Renal pelvis (tissue), 12 donors: ENCODE measurements at places on chromosomes 3 and 15. TPM values are rescaled to one million over a fixed set of nuclear protein-coding genes. Genes with fewer than 3 reads are reported as not detected.

GRCh38 chr3:156688632-156689452 is 14.5 kb downstream of the TIPARP start:
- no peak for DNase-seq

DNA sequence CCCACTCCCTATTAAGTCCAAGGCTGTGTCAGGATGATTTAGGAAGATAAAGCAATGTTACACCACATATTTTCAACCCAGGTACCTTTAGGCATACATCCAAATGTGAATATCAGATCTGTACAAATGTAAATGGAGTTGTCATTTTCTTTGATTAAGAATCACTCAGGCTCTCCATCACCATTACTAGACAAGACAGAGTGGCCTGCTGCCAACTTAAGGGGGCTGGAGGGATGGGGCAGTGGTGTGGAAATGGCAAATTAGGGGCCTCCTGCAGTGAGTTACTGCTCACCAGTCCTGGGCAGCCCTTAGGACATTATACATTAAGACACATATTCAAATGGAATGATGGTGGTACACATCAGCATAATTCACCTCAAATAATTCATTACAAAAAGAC is 211.0 kb downstream of the TNIK start:
- no peak for DNase-seq

- DNase-seq: no peak
Measured at GRCh38 chr15:70301396-70301795, 203.7 kb upstream of the TLE3 start.

- no peak for DNase-seq
Measured at GRCh38 chr3:139670196-139670595, 7.6 kb downstream of the NMNAT3 start.

DNA sequence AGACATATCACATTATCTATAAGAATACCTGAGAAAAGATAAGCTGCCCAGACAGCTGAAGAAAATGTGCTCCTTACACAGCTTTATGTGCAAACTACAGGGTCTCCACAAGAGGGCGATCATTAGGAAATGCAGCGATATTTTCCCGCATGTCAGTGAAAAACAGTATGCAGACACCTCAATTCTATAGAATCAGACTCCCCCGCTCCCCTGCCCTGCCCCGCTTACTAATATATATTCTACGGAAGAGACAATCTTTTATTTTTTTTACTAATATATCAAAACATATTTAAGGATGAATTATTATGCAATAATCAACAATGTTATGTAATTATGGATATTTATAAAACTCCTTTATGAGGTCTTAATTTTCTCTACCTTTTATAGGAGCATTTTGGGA is 681.3 kb downstream of the ROBO1 start:
- peak; percentile 57 for DNase-seq

DNA sequence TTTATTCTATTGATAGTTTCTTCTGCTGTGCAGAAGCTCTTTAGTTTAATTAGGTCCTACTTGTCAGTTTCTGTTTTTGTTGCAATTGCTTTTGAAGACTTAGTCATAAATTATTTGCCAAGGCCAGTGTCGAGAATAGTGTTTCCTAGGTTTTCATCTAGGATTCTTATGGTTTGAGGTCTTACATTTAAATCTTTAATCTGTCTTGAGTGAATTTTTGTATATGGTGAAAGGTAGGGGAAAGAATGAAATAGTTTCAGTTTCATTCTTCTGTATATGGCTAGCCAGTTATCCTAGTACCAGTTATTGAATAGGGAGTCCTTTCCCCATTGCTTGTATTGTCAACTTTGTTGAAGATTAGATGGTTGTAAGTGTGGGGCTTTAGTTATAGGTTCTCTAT is 10.6 kb upstream of the GCSAM start:
- no peak for DNase-seq

MCF2L2 gene
- polyA plus RNA-seq: 0.56 TPM

- DNase-seq: no peak
Measured at GRCh38 chr15:75067123-75067830, 43.9 kb downstream of the PPCDC start.

DNA sequence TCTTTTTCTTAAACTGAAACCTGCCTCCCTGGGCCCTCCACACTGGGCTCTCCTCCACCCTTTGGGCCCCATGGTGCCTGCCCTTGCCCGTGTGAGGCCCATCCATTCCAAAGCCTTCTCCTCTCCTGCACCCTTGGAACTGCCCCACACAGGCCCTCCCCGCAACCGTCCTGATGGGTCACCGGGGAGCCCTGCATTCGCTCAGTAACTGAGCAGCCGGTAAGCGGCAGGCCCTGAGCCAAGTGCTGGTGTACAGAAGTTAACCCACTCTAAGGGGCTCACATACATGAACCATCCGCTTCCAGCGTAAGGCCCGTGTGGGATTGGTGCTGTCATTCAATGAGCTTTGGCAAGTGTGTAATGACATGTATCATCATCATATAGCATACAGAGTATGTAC is 5.4 kb upstream of the LRRC15 start:
- no peak for DNase-seq

GOLGA8G gene
- polyA plus RNA-seq: 0.22 TPM

- DNase-seq: no peak
Measured at GRCh38 chr3:112498914-112499711, at the start of gene BTLA. TSS of gene BTLA (minus strand) at chr3:112499472. CDS start at chr3:112499358, 114 bp downstream.

SLC9C1 gene
- polyA plus RNA-seq: 0.48 TPM

SRGAP3 gene
- 15.3 TPM for polyA plus RNA-seq

GRCh38 chr3:185954366-185954723 is 16.5 kb upstream of the TRA2B start:
- no peak for DNase-seq

DNA sequence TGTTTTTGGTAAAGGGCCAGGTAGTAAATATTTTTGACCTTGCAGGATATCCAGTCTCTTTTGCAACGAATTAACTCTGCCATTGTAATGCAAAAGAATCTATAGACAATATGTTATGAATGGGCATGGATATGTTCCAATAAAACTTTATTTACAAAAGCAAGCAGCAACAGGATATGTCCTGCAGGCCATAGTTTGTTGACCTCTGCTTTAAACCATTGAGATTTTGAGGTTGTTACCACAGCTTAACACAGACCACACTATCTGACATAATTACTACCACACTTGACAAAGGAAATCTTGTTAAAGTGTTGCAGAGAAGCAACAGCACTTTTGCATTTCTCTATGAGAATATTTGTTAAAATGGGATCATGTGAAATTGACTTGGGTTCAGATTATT is 349.3 kb downstream of the ERC2 start:
- DNase-seq: no peak

UBAP1L gene
- 9.8 TPM for polyA plus RNA-seq

XCR1 gene
- polyA plus RNA-seq: 0.14 TPM

- DNase-seq: no peak
Measured at GRCh38 chr3:157102098-157102497, 57.8 kb downstream of the CCNL1 start.

DNA sequence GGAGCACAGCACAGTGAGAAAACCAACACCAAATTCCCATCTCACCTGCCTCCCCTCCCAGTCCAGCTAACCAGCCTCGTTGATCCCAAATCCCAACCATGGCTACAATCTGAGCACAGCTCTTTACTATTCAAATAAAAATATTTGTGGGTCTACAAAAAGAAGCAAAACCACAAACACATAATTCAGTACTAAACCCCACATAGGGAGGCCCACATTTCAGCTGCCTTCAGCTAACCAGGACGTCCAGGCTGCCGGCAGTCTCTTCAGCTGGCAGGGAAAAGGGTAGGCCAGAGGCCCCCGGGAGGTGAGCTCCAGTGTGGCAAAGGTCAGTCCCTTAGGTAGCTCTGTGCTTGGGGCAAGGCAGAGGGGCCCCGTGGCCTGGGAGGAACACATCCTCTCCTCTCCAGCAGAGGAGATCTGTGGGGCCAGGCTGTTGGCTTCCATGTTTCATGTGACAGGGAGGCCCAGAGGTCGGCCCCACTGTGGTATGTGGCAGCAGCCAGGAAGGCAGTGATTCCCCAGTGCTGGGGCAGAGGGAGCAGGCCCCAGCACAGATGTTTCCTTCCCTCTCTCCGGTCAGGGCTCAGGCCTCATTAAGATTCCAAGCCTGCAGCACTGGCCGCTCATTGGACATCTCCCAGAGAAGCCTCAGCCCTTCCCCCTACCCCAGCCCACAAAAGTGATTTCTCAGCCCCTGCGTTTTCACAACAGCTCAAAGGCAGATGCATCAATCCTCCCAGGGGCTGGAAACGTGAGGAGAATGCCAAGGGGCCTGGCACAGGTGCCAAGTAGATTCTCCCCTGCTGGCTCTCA is 381.4 kb downstream of the NTRK3 start:
- DNase-seq: peak; percentile 17

DNA sequence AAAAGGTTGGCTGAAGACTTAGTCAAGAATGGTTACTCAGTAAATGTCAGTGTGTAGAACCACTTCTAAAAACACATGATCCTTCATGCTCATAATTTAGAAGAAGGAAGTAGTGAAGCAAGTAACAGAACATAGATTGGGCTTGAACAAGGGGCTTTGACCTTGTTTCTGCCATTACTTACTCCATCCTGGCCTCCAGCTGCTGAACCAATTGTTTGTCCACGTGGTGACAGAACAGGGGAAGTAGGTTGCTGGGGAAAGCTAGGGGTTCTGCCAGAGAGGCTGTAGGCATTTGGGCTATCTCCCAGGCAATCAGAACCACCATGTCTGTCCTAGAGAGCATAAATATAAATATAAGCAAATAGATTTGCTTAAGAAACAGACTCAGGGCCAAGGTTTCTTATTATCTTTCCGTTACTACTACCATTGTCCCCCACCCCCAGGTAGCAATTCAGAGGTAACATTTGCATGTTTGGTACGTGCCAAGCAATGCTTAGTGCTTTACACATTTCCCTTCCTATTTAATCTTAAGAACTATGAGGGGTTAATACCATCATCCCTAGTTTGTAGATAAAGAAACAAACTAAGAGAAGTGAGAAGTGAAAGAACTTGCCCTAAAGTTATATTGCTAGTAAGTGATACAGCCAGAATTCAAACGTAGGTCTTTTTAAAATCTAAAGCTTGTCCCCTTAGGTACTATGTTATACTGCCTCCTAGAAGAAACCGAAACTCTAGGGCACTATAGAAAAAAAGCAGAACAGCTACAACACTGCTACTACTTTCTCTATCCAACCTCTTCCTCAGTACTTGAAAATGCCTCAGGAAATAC is 3.0 kb upstream of the SPG11 start:
- no peak for DNase-seq

DNA sequence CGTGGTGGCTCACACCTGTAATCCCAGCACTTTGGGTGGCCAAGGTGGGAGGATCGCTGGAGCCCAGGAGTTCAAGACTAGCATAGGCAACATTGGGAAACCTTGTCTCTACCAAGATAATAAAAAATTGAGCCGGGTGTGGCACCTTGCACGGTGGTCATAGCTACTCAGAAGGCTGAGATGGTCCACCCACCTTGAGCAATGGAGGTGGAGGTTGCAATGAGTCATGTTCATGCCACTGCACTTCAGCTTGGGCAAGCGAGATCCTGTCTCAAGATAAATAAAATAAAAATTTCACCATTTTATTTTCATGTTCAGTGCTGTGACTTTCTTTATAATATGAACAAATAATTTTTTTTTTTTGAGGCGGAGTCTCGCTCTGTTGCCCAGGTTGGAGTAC is 12.5 kb downstream of the MAPK6 start:
- DNase-seq: no peak

- no peak for DNase-seq
Measured at GRCh38 chr15:42082823-42083604, 11.3 kb downstream of the PLA2G4D start.

GRCh38 chr15:69841113-69841828 is 256.4 kb downstream of the TLE3 start:
- DNase-seq: peak; percentile 40

DNA sequence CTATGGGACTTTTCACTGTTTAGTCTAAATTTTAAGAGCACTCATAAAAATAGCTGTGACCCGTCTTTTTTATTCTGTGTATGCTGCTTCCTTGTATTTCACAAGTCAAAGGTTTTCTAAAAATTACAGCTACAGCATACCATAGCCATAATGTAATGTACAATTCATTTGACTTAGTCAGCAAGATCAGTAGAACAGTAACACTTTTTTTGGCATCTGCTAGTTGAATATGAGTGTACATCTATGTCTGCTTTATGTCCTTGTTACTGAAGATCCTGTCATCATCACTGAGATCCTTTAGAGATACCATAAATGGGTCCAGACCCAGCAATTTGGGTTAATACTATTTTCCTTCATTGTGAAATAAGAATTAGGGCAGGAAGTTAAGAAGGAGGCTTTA is 42.2 kb downstream of the CMSS1 start:
- DNase-seq: peak; percentile 65

CLDN18 gene
- 4.1 TPM for polyA plus RNA-seq

BNIP2 gene
- 56.6 TPM for polyA plus RNA-seq

GRCh38 chr15:101000271-101000681 is 81.1 kb downstream of the LRRK1 start:
- no peak for DNase-seq

DNA sequence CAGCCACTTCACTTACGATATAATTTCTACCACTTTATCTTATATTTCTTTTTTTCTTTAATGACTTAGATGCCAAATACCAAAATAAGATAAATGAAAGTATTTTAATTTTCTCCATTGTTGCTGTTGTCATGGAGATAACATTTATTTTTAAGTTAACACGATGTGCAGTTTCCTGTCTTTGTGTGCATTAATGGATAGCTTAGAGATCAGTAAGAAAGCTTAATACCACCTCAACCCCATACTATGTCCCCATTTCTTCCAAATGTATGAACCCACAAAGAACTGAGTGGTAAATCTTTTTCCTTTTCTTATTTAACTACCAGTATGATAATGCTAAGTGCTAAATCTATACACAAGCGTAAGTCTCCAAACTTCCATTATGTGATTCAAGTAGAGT is 17.1 kb downstream of the PCNP start:
- no peak for DNase-seq

- no peak for DNase-seq
Measured at GRCh38 chr3:70821602-70822001, 509.2 kb upstream of the MDFIC2 start.

DNA sequence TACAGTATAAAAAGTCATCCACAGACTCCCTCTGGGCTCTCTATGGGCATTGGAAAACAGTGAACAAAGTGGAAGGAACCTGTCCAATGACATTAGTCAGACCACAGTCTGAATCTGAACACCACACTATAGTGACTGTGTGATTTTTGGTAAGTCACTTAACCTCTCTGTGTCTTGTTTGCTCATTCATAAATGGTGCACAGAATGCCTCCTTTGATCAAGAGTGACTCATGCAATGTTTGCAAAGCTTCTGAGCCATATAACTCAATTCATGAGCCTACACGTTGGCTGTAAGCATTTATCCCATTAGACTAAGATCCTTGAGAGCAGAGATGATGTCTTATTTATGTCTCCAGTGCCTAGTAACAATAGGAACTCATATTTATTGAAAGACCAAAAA is 46.7 kb downstream of the SV2B start:
- DNase-seq: no peak
